Posterior cingulate gyrus (tissue), 11 donors: ENCODE measurements at places on chromosomes 7 and 10.

DNA sequence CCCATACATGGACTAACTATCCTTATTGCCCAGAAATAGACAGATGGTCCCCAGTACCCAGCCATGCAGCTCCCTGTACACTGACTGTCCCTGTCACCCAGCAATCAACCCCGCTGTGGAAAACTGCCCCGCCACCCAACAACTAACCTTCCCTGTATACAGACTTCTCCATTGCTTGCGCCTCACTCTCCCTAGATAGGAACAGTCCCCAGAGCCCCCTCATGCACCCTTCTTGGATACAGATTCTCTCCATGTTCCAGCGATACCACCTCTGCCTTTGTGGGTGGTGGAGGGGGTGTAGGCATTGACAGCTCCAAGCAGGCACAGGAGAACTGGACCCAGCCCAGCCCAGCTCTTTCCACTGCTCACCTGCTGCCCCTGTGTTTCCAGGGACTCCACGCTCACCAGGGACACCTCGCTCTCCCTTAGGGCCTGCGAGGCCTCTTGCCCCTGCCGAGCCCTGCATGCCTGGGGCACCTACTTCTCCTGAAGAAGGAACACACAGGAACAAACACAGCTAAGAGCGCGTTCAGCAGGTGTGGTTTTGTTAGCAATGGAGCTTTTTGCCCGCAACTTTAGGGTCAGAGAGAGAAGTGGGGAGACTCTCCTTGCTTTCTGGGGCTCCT lies 7.2 kb downstream of the SFTPD start:
- no peak for DNase-seq

DNA sequence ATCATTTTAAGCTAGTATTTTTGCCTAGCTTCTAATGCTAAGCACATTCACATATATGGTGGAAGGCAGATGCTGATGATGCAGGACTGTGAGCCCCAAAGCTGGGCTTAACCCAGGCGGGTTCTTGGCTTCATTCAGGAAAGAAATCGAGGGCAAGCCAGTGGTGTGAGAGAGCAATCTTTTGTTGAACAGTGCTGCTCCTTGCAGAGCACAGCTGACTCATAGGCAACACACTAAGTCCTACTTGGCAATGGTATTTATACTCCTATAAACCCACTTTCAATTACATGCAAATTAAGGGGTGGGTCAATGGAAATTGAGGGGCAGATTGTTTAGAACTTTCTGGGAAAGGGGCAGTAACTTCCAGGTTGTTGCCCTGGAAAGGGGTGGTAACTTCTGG lies 42.0 kb upstream of the CELF2 start:
- DNase-seq: no peak

- peak; percentile 25 for DNase-seq
Measured at GRCh38 chr7:1974290-1975101, 258.2 kb downstream of the MAD1L1 start.

GRCh38 chr10:26432938-26433337 lies 5.2 kb upstream of the APBB1IP start:
- DNase-seq: no peak

GRCh38 chr7:105652359-105652993 lies 71.2 kb upstream of the EFCAB10 start:
- DNase-seq: peak; percentile 96

DNA sequence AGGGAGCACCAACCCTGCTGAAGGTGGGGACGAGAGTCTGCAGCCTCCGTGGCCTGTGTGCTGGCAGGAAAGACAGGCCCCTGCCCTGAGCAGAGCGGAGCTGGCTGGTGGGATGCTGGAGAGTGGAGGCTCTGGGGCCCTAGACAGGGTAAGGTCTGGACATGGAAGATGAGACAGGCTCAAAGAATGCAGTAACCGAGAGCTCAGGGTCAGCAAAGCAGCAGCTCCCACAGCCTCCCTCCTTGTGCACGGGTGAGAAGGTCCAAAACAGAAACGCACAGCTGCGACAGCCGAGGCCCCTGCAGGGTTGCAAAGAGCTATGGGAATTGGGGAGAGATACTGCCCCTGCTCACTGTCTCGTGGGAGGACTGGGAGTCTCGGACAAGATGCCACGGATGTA lies 80.5 kb downstream of the TNS3 start:
- DNase-seq: no peak

DNA sequence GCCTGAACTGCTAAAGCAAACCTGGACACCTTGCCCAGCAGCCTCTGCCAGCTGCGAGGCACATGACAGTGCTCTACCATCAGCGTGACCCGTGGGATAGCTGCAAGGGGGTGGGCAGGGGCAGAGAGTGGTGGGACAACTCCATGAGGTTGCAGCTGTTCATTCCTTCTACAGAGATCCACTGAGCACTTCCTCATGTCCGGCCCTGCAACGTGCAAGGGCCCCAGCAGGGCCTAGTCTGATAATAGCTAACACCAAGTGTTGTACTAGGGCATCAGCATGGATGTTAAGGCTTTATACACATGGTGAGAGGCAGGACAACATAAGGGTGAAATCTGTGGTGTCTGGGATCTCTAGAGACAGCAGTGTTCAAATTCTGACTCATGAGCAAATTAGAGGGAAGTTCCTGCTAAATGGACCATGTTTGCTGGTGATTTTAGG lies 14.3 kb downstream of the NOD1 start:
- DNase-seq: no peak

GRCh38 chr7:21996641-21997040 lies 50.9 kb upstream of the CDCA7L start:
- no peak for DNase-seq
